ENCODE measurements at places on chromosomes 16 and 17.
A peak's percentile ranks its signal among the peaks of the same experiment; 100 is the strongest.

- peak; percentile 73 for DNase-seq
Measured at GRCh38 chr16:30927789-30928378, 4.5 kb downstream of the FBXL19 start.

DNA sequence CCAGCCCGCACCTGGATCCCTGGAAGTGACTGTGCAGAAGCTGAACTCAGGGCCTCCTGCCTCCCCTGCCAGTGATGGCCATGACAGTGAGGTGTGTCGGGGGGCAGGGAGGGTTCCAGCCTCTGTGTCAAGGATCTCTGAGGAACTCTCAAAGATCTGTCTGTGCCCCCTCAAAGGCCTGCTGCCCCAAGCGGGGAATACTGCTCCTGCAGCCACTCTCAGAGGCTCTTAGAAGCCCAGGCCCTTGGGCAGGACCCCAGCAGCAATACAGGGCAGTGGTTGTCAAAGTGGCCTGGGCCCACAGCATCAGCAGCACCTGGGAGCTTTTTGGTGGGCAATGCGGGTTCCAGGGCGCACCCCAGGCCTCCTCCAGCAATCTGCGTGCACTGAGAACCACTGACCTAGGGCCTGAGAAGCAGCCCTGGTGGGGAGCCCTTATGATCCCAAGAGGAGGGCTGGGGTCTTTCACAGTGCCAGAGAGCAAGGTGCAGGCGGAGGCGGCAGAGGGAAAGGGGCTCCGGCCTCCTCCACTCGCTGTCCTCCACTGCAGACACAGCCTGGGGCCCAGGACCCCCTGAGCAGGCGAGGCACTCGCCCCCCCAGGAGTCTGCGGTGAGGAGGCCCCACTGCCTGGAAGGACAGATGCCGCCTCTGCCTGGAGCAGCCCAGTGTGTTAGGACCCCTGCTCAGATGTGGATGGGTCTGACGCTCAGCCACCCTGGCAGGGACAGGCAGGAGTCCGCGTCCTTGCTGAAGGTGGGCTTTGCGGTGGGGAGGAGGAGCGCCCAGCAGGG, 42.1 kb downstream of the ENGASE start:
- DNase-seq, result no peak

DNA sequence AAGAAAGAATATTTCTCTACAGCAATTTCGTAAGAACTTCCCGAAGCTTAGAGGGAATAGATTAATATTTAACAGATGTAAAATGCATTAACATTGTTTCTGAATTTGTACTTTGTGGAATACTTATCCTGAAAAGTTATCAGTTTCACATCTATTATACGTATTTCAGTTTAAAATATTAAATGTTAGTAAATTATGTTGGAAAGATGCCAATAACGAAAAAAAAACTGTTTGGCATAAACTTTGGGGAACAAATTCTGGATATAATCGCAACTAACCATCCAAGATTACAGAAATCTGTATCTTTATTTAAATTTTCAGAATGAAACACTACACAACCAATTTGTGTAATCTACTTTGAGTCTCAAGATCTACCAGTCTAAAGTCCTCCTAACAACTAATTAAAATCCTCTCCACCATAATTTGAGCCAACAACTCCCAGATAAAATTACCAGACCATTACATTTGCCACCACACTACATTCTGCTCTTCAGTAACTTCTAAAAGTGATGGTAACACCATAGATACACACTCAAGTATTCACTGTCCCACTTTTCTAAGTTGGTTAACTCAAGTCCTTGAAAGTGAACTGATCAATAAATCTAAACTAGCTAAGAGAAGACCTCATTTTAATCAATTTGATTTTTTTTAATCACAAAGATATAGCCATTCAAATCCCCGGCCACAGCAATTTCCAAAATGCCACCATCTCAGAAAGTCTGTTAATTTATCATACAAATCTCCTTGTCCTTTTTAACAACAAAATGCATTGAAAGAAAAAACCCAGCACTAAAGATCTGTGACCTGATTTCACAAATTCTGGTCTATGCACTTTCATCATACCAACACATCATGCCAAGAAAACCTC, 2.0 kb downstream of the SIAH1 start:
- no peak for DNase-seq

DNA sequence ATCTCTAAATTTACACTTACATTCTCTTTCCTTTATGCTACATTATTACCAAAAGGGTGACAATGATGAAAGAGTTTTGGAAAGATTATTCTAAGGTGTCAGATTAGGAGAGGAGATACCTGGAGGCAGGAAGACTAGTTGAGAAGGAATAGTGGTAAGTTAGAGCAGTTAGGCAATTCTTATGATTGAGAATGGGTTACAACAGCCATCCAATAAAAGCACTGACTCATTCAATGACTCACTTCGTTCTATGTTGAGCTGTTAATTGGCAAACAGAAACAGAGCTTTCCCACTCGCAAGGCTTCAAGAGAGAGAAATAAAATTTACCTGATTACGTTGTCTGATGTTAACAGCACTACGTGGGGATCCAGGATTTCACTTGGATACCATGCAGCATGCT, 5.8 kb downstream of the NUP88 start:
- DNase-seq, result no peak

DNA sequence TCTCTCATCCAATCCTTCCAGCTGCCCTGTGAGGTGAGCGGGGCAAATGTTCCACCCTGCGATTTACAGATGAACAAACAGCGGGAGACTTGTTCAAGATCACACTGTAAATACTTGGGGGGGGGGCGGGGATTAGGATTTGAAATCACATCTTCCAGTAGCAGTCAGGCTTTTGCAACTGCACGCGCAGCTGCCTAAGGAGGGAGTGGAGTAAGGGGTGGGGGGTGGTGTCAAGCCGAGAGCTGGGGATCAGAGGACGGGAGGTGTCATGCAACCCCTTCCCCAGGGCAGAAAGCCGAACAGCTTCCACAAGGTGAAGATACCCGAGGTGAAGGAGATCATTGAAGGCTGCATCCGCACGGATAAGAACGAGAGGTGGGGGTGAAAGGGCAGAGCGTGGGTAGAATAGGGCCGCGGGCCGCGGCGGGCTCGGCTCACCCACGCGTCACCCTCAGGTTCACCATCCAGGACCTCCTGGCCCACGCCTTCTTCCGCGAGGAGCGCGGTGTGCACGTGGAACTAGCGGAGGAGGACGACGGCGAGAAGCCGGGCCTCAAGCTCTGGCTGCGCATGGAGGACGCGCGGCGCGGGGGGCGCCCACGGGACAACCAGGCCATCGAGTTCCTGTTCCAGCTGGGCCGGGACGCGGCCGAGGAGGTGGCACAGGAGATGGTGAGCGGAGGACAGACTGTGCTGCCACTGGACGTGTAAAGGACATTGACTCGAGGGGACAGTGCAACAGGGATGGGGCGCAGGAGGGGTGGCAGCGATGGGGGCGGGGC, 4.6 kb downstream of the WNK4 start:
- DNase-seq, result no peak

Data from nephron progenitor cell (in vitro differentiated cells).